ENCODE measurements at places on chromosomes 4 and X.

DNA sequence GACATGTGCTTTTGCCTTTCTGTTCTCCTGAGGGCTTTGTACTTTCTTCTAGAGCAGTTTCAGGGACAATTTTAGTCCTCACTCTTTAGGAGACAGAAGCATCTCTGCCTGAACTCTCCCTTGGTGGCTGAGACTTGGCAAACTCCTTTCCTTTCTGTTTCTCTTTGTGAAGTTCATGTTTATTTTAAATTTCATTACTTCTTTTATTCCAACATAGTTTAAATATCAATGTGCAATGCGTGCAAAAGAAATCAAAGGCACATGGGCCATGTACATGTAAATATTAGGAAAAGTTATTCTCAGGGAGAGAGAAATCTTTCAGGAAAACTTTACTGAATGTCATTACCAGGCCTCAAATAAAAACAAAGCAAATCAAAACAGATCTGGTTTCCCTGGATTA lies 177.6 kb downstream of the RNF150 start:
- DNase-seq, result no peak

DNA sequence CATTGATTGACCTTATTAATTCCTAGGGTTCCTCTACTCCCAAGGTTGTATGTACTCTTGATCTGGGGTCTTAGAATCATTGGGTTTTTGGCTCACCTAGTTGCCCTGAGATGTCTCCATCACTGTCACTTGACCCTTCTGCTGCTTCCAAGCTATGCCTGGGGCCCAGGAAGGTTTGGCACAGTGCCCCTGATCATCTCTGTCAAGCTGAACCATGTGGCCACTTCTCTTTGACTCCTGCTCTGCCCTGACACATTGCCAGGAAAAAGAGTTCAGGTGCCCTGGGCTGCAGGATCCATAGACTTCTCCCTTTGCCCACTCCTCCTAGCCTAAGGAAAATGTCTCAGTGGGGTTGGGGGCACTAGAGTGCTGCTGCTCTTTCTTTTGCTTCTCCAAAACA lies 3.9 kb upstream of the CHST7 start:
- no peak for DNase-seq

GRCh38 chr4:169440446-169440845 lies 169.7 kb upstream of the SH3RF1 start:
- DNase-seq, result no peak

GRCh38 chr4:14315129-14315528 lies 687.2 kb upstream of the CPEB2 start:
- no peak for DNase-seq

DNA sequence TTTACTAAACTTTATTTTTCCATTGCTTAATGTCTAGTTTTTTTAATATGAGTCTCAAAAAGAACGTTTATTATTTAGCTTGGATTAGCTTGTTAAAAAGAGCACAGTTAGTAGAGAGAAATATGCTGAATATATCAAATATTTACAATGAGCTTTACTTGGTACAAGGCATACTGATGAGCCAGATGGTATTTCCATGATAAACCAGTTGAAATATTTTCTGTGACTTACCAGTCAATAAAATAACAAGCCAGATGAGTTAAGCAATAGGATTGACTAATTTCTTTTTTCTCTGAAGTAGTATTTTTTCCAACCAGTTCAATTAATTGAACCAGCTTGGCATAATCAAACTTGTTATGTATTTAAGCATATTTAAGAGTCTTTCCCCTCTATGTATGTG lies 134.1 kb downstream of the KLHL34 start:
- DNase-seq, result no peak

DNA sequence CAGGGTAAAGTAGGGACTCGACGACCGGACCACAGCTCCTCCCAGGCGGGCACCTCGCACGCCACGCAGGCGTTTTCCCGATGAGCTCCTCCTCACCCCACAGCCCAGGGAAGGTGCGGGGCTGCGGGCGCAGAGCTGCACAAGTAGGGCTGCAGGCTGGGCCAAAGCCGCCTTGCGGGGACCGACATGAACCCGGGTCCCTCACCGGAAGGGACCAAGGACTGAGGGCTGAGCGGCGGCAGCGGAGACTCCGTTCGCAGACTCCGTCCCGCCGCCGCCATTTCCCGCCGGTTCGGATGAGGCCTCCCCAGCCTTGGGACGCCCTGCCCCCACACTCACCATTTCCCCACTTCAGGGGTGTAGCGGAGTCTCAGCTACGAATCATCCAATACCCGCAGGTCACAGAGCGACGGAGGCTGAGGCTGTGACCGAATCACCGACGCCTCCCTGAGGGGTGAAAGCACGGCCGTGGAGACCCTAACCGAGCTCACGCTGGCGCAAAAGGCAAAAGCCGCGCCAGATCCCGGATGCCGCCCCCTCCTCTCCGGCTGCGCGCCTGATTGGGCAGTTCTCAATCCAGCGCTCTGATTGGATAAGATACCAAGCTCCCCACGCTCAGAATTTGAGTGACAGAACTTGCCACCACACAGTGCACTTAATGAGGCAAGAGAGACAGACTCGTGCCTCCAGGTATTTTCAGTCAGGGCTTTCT lies at the start of gene ZNF732:
Gene ZNF732 (minus strand): TSS at position 506 of the 712 bp plus-strand sequence. CDS start 164 bp downstream, at position 342.
- DNase-seq, result no peak

GRCh38 chr4:145083891-145084605 lies 13.9 kb downstream of the ANAPC10 start:
- DNase-seq, result no peak

GRCh38 chr4:79854856-79855502 lies 218.1 kb downstream of the ANTXR2 start:
- no peak for DNase-seq

DNA sequence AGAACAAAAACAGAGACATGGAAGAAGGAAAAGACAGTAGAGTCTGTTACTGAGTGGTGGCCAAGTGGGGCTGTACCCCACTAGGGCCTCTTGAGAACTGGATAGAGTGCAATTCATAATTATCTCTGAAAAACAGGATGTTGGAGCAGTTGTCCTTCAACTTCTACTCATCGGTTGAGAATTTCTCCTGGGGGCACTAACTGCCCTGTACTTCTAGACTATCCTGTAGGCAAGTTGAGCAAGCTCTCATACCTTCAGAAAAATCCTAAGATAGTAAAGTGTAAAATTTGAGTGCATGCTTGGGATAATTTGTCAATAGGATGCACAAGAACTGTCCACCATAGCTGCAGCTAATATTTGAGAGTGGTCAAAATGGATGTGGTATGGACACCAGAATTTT lies 179.7 kb upstream of the CNKSR2 start:
- no peak for DNase-seq

DNA sequence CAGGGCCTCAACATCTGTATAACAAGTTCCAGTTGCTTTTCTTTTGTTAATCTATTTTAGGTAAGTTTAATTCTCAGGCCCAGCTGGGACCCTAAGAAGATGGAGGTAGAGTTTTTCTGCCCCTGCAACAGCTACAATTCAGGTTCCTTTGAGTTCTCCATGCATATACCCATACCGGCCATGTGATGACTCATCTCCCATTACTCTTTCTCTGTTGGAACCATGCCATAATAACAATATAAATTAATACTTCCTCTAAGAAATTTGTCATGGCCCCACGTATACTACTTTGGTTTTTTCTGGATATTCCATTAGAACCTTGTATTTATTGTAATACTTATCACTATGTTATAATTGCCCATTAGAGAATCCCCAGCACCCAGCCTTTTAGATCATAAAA lies 1.3 kb upstream of the INTU start:
- no peak for DNase-seq

DNA sequence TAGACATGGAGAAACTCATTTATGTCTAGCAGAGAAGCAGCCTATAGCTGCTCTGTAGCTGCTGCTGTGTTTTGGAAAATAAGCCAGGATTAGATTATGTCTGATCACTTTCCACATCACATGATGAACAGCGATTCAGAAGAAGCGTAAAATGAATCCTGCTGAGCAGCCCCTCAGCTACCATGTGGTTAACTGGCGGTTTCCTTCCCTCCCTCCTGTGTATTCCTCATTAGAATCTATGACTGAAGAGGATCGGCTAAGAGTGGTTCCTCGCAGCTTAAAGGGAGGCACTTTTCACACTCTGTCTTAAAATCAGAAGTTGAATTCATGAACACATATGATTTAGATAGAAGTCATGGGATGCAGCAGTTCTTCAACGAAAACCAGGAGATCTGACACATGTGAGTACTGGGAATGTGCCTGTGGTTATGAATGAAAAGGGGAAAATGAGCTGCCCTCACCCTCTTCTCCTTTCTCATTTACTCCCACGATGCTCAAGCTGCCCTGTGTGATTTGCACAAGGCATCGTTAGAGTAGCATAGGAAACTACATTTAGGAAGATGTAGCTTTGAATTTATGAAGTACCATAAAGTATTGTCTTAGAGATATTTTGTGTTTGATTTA lies at the start of gene PPEF1:
Gene PPEF1 (plus strand): TSS at position 220 of the 624 bp plus-strand sequence. CDS start 136 bp downstream, at position 356.
- DNase-seq, result peak; percentile 16

DNA sequence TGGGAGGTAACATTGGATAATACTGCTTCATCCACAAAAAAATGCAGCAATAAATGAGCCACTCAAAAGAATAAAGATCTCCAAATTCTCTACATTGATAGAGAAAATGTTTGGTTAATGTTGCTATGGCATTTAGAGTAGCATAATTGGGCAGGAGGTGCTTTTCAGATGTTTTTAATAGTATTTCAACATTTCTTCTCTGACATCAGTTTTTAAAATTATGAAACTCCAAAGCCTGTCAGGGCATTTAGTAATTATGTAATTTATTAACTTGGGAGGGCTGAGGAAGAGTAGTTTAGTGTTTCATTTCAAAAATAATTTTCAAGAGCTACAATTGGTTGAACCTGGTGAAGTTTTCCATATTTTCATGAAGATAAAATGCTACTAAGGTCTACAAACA lies 211.3 kb upstream of the INTU start:
- no peak for DNase-seq

- DNase-seq, result no peak
Measured at GRCh38 chr4:46123913-46124755, at the start of gene GABRG1. TSS of gene GABRG1 (minus strand) at chr4:46124054. CDS start at chr4:46123913, 141 bp downstream.

DNA sequence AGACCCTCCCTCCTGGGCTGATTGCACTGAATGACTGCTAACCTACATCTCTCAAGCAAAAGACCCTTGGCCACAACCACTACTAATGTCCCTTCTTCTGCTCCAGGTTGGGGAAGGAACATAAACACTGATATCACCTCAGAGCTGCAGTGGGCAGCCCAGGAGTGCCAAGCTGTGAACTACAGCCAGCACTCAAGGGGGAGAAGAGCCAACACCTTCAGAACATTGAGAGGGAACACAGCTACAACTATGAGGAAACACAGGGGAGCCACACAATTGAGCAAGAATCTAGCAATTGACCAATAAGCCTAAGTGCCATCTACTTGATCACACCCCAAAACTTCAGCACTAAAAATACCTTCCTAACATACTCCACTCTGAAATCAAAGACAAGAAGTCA lies 222.8 kb downstream of the SPATA18 start:
- DNase-seq, result no peak

DNA sequence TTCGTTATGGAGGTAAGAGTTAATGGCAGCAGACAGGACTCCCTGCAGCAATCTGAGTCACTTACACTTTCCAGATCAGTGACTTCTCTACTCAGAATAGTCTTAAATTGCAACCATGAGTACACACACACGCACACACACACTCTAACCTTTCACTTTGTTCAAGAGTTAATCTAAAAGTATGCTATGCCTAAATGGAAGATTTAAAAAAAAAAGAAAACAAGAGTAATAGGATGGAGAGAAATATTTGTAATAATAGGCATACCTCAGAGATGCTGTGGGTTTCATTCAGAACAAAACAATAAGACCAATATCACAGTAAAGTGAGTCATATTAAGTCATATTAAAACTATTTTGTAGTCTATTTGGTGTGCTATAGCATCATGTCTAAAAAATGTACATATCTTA lies 969.1 kb upstream of the PCDH10 start:
- no peak for DNase-seq

GRCh38 chrX:30657196-30658161 lies 4.3 kb downstream of the GK start:
- DNase-seq, result no peak

- DNase-seq, result no peak
Measured at GRCh38 chr4:168879188-168879587, 130.9 kb downstream of the CBR4 start.
